Neural crest cell (in vitro differentiated cells): ENCODE measurements at places on chromosomes 3 and 15.

GRCh38 chr15:87197981-87198380 is 1058.6 kb downstream of the NTRK3 start:
- DNase-seq = no peak

DNA sequence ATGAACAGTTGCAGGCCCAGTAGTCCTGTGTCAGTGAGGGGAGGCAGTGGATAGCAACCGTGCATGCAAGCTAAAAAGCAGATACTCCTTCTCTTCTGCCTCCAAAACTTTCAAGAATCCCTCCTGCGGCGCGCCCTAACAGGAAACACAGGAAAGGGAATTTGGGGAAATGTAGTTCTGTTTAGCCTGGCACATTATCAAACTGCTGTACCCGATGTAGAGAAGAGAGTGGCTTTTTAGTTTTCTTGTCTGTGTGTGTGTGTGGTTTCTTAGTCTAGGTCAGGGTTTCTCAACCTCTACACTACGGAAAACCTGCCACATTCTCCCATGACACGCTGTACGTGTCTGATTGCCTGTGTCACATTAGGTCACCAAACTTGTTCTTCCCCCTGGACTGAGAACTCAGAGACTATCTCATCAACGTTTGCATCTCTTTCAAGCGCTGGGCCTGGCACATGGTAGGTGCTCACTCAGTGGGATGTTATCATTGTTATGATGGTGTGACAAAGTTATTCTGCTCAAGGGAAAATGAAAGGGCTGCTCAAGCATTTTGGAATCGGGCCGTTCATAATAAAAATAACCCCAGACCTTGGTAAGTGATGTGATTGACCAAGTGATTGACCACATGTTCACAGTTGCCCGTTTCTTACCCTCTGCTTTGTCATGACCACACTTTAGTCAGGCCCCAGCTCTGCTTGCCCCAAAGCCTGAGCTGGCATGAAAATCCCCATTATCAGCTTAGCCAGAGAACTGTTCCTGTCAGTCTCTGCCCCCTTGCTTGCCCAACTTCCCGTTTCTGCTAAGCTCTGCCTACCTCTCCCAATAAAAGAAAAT is 33.2 kb downstream of the TM4SF4 start:
- no peak for DNase-seq

- no peak for DNase-seq
These were observed 139.9 kb downstream of the DTWD1 start for GRCh38 chr15:49760749-49761148.

- peak; percentile 74 for DNase-seq
These were observed 17.1 kb downstream of the TRAIP start for GRCh38 chr3:49839193-49839809.

- DNase-seq = no peak
These were observed 95.1 kb upstream of the ZBED2 start for GRCh38 chr3:111690242-111690641.

DNA sequence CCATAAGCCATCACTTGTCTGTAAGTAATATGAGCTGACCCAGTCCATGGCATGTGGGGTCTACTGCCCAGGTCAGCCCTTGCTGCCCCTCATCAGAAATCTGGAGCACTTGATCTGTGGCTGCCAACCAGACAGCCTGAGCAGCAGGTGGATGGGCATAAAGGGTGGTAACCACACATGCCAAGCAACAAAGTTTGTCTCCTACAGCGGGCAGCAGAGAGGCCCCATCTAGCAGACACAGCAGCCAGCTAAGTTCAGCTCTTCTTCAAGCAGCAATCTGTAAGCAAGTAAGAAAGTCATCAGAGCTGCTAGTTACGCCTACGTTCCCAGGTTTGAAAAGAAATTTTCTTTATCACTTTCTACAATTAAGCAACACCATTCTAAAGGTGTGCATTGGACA is 27.9 kb downstream of the CHCHD4 start:
- DNase-seq = no peak

- DNase-seq = no peak
These were observed 100.5 kb downstream of the ATP8B4 start for GRCh38 chr15:50018491-50018890.

- DNase-seq = no peak
These were observed 229.3 kb downstream of the TAFA4 start for GRCh38 chr3:68703066-68703465.

DNA sequence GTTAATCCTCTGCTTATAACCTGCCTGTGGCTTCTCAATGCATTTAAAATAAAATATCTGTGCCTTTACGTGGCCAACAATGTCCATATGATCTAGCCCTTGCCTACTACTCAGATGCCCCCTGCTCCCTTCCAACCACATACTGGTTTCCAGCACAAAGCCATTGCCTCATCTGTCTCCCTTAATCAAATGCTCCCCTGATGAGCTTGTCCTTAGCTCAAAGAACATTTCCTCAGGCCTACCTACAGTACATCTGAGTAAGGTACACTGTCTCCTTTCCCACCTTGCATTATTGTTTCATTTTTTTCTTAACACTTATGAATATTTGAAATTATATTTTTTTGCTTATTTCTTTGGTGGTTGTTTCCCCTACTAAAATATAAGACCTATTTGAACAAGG is 5.9 kb upstream of the TSC22D2 start:
- no peak for DNase-seq

DNA sequence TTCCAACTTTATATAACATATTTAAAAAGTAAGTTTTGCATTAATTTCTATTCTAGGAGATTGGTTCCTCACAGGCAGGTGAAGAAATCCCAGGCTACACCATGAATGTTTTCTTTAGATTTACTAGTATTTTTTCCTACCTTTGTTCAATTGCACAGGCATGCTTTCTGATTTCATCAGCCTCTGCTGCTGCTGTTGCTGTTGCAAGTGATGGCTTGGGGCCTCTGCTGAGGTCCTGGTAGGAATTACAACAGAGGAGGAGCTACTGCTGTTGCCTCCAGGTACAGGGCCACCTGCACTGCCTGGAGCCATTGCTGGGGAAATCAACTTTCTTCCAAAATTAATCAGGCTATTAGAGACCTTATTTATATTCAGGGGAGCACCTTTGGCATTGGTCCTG is 353.3 kb downstream of the PLCL2 start:
- no peak for DNase-seq

GRCh38 chr3:156859578-156859977 is 33.4 kb downstream of the LEKR1 start:
- DNase-seq = no peak

DNA sequence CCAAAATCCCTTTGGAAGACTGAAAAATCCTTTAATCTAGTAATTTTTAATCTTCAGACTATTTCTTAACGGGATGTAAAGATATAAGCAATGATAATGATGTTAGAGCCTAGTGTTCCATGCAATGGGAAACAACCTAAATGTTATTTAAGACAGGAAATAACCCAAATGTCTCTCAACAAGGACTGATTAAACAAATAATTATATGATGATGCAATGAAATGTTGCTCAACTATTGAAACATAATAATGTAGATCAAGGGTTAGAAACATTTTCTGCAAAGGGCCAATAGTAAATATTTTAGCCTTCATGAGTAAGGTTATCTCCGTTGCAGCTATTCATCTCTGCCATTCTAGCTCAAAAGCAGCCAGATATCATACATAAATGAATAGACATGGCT is 275.4 kb downstream of the NEK10 start:
- no peak for DNase-seq

DNA sequence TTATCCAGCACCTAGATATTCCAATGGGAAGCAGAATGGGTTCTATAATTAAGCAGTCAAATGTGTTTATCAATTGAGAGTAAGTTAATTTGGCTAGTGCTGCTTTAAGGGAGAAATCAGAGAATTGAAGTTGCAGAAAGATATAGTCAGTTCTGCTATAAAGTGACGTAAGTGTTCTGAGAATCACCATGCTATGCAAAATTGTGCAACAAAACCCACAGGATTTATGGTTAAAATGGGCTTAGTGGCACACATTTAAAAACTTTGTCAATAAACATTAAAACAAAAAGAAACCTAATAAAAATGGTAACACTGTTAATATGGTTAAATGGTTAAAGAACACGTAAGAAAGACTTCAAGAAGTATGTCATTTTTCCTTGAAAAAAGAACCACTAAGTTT is 74.5 kb downstream of the TMEM108 start:
- DNase-seq = no peak

- DNase-seq = no peak
These were observed 11.3 kb upstream of the KAT2B start for GRCh38 chr3:20028905-20029331.

- no peak for DNase-seq
These were observed 1.1 kb downstream of the CHD2 start for GRCh38 chr15:92901072-92901761.
